ENCODE measurements at places on chromosomes 2 and 18.

- DNase-seq = no peak
Observed at GRCh38 chr18:42185486-42185885, 230.5 kb downstream of the PIK3C3 start.

GRCh38 chr2:136204971-136205370 is 87.0 kb upstream of the CXCR4 start:
- no peak for DNase-seq

- no peak for DNase-seq
Observed at GRCh38 chr2:207504513-207505170, 25.1 kb upstream of the CREB1 start.

- DNase-seq = no peak
Observed at GRCh38 chr2:154338352-154338967, 360.0 kb upstream of the KCNJ3 start.

GRCh38 chr2:206939340-206939739 is at the start of gene CPO:
CPO (plus strand) TSS chr2:206939518; CDS start chr2:206939600, 82 bp downstream.
- DNase-seq = no peak

- DNase-seq = no peak
Observed at GRCh38 chr18:63113899-63114565, 205.5 kb downstream of the BCL2 start.

DNA sequence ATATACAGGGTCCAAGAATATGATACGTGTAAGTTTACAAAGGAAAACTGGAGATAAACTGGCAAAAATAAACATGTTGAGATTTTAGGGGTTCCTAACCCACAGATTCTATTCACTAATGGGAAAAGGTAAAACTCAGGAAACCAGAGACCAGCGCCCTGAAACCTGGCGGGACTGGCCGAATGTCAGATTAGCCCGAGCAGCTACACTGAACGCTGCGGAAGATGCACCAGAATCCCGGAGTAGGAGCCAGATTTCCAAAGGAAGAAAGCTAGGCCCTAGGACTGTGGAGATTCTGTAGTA is 679 bp upstream of the WDR75 start:
- no peak for DNase-seq

GRCh38 chr18:8949206-8949605 is 153.3 kb upstream of the NDUFV2 start:
- DNase-seq = no peak

DNA sequence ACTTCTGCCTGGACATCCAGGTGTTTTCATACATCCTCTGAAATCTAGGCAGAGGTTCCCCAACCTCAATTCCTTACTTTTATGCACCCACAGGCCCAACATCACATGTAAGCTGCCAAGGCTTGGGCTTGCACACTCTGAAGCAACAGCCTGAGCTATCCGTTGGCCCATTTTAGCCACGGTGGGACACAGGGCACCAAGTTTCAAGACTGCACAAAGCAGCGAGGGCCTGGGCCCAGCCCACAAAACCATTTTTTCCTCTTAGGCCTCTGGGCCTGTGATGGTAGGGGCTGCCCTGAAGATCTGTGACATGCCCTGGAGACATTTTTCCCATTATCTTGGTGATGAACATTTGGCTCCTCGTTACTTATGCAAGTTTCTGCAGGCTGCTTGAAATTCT is 5.9 kb downstream of the C2orf69 start:
- no peak for DNase-seq

- no peak for DNase-seq
Observed at GRCh38 chr18:67007999-67008398, 404.1 kb upstream of the CDH19 start.

DNA sequence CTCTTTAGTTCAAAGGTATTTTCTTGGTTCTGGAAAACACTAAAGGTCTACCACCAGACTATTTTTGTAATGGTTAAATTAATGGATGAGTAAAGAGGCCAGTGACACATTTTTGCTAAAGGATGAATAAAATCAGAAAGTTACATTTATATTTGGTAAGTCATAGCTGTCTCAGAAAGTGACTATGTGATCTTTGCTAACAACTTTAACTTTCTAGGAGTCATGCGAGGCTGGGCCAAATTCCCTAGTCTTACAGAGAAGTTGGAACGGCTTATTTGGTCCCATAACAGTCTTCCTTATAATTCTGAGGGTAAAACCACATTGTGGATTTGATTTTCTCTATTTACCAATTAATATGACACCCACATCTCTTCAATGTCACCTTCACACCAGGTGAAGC is 198.1 kb downstream of the PDE1A start:
- no peak for DNase-seq

- no peak for DNase-seq
Observed at GRCh38 chr2:74917702-74918619, 40.5 kb upstream of the POLE4 start.

All from CD8-positive, alpha-beta T cell (primary cell).